ENCODE measurements at places on chromosomes 2 and 18.

- no peak for DNase-seq
These were observed 104.3 kb upstream of the CCDC195 start for GRCh38 chr2:224820283-224820991.

GRCh38 chr2:152330235-152330866 is 4.6 kb upstream of the FMNL2 start:
- DNase-seq = no peak

DNA sequence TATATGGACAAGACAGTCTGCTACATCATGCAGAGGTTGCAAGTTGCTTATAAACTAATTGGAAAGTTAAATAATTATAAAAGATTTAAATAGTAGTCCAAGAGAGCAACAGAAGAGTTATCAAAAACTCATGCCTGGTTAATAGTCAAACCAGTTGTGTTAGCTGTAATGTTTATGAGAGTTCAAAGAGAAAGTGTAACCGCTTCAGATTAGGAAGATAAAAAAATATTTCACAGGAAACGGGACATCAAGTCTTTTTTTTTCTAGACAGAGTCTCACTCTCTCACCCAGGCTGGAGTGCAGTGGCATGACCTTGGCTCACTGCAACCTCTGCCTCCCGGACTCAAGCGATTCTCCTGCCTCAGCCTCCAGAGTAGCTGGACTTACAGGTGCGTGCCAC is 34.6 kb upstream of the RNF125 start:
- DNase-seq = no peak

GRCh38 chr2:238098901-238099713 is 1.0 kb upstream of the ESPNL start:
- peak; percentile 20 for DNase-seq

DNA sequence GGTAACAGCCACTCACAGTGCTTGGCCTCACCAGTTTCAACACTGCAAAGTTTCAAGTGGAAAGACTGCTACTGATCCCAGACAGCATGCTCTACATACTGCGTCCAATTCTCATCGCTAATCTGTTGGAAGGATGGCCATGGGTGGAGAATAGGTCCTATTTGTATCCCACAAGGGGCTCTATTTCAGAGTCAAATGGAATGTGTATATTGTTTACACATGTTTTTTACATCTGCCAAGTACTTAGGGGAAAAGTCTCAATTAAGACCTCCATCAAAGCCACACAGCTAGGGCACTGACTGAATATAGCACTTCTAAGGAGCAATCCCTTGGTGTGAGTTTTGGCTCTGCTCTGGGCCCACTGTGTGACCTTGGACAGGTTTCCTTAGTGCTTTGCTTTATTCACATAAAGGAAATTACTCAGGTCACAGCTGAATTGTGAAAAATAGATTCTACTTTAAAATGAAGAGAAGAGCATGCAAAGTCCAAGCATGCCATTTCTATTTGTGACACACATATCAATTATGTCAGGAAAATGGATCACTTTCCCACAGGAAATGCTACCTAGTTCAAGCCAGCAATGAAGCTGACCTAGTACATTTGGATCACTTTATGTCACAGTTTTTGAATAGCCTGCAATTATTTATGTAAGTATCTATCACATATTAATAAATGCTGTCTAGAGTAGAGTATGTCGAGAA is 112.9 kb upstream of the STK17B start:
- no peak for DNase-seq

DNA sequence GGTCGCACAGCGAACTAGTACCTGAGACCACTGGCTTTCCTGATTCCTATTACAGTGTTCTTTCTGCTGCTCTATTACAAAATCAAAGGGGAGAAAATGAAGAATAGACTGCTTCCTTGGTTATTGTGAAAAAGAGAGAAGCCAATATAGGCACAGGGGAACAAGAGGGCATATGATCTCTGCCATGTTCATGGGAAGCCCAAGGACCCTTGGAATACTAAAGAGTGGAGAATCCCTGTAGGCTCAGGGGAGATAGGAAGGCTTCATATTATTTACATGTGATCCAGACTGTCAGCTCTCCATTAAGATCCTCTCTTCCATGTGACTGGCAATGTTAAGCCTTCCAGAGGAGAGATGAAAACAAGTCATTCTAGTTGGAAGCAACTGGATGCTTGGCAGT is 135.7 kb upstream of the MYCN start:
- no peak for DNase-seq

GRCh38 chr2:53969968-53970723 is 647 bp downstream of the PSME4 start:
- DNase-seq = peak; percentile 14

- DNase-seq = no peak
These were observed 514.8 kb upstream of the MYT1L start for GRCh38 chr2:2845806-2846315.

GRCh38 chr2:238003234-238004031 is 36.6 kb downstream of the UBE2F start:
- DNase-seq = no peak

GRCh38 chr2:173909846-173910245 is 55.3 kb downstream of the SP3 start:
- DNase-seq = no peak

DNA sequence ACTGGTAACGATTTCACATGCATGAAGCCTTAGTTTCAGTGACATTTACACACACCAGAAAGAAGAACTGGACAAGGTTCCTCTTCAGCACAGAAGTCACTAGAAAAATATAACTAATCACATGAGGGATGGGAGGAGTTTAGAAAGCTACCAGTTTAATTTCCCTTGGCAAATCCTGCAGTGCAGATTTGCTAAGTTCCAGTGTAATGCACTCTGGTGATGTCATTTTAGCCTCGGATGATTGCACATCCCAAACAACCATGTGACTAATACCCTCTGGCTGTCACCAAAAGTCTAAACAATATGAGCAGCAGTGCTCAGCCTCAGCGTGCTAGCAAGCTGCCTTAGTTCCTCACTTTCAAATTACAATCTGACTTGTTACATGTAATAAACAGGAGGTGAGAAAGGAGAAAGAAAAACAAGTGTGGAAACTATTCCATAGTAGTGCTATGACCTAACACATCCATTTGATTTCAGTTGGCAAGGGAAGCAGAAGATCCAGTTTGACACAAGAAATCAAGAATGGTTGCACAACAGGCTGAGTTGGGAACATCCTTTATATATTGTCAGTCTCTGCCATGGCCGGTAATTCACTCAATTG is 35.3 kb upstream of the PPP1CB start:
- DNase-seq = peak; percentile 99

GRCh38 chr2:15560140-15560987 is 770 bp downstream of the NBAS start:
- no peak for DNase-seq

- no peak for DNase-seq
These were observed 18.9 kb upstream of the KCNF1 start for GRCh38 chr2:10892796-10893350.

DNA sequence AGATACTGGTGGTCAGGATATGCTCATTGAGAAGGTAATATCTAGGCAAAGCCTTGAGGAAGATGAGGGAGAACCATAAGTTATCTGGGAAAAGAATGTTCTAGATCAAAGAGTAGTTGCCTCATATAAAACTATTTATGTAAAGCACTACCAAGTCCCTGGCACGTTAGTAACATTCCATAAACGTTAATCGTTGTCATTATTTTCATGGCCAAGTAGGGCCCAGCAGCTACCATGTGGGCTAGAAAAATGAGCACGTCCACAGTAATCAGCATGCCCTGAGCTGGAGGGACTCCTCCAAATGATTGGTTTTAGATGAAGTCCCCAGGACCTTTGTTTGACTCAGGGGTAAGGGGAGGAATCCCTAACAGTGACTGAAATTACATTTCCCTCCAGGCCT is 32.7 kb upstream of the AFTPH start:
- no peak for DNase-seq

DNA sequence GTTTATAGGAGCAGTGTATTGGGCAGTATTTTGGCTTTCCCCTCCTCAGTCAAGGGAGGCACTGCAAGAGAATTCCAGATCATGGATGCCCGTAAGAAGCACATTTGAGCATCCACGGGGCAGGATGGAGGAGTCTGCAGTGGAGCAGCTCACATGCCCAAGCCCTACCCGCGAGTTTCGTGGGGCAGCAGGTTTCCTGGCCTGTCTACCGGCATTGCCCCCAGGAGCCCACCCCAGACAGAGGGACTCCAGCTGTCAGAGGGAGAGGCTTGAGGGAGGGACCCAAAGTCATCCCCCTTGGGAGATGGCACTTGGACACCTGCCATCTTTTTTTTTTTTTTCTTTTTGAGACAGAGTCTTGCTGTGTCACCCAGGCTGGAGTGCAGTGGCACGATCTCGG is 31.3 kb downstream of the TMEM177 start:
- DNase-seq = no peak

DNA sequence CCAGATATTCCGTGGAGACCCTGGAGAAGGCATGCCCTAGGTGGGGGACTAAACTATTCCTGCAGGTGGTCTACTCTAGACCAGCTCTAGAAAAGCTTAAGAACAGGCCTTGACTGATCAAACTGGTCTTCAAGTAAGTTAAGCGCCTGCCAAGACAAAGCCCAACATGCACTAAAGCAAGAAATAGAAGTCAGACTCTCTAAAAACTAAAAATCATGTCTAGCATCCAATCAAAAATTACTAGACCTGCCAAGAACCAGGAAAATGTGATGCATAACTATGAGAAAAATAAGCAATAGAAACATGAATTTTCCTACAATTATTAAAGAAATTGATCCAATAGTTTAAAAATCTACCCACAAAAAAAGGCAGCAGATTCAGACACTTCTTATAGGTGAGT is 13.6 kb downstream of the KIF1A start:
- no peak for DNase-seq

DNA sequence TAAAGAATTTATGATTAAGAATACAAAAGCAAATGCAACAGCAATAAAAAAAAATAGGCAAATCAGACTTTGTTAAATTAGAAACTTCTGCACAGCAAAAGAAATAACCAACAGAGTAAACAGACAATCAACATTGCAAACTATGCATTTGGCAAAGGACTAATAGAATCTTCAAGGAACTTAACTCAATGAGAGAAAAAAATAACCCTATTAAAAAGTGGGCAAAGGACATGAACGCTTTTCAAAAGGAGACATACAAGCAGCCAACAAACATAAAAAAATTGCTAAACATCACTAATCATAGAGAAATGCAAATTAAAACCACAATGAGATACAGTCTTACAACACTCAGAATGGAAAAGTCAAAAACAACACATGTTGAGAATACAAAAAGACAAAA is 166.0 kb upstream of the DSEL start:
- DNase-seq = no peak

GRCh38 chr2:238505119-238505891 is 78.6 kb downstream of the ASB1 start:
- peak; percentile 82 for DNase-seq

DNA sequence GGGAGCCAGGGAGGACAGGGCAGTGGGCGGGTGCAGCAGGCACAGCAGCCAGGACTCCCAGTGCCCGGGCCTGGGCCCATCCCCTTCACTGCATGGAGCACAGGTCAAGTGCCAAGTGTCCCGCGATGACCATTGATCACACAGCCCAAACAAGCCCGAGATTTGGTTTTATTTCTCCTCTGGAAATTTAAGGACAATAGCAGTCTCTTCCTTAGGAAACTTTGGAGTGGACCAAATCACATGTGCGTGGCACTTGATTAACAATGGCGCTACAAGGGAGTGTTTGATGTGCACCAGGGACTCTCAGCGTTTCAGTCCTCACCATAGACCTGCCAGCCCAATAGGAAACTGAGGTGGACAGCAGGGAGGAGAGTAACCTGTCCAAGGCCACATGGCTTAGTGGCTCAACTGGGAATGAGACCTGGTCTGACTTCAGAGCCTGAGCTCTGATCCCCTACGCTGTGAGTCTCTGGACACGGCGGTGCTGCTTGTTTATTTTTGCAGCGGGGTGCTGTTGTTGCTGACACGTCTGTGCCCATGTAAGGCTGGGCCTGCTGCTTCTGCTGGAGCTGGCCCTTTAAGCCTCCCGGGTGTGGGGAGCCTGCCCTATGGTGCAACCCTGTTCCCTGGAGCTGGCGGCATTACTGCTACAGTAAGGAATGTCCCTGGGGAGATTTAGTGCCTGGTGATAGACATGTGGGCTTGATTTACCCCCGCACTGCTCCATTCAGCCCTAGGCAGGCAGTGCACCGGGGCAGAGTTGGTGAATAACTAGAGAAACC is 194.2 kb downstream of the INHBB start:
- DNase-seq = peak; percentile 41

DNA sequence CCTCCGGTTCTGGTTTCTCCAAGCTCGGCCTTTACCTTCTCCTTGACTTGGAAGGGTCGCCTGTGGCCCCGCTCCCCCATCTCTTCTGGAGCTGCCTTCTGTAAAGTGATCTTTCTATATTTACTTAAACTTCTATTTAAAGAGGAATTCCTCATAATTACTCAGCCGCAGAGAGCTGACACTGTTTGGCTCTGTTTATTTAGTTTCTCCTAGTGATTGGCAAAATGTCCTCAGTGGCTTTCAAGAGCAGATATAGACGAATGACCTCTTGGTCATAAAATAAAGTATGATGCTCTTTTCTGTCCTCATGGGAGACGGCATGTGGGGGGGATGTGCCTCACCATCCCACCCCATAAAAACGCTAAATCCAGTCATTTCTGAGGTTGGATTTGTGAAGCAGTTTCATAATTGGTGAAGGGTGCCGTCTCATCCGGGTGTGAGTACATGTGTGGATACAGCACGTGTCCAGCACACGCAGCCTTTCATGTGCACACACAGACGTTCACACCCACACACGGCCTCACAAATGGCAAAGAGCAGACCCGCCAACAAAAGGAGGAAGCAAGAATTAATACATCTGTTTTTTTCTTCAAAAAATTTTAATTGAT is 43.4 kb upstream of the SMAD7 start:
- DNase-seq = peak; percentile 50

DNA sequence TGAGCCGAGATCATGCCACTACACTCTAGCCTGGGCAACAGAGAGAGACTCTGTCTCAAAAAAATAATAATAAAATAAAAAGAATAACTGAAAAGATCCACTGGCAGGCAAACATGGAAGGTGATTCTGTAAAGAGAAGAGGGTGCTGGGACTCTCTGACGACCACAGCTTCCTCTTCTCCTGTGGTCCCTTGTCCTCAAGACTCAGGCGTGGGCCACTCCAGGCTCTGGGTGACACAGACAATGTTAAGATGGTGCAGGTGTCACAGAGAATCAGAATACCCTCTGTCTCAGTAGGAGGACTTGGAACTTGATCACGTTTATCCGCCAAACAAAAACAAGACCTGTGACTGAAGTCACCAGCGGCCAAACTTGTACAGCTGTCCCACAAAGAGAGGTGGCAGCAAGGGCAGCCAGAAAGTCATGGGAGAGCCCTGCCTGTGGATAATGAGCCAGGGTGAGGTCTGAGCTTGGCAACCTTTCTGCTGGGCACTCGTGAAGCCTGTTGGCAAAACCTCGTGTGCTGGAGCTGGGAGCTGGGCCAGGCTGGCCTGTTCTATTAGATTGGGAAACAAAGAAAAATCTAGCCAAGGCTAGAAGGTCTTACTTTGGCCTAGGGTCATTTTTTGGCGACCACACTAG is 76.4 kb upstream of the ITGA6 start:
- DNase-seq = peak; percentile 67

- no peak for DNase-seq
These were observed 36.9 kb upstream of the FAM98A start for GRCh38 chr2:33636001-33636400.

All from MV-4-11 (cell line).